ENCODE measurements at places on chromosomes 4 and X.
A peak's percentile ranks its signal among the peaks of the same experiment; 100 is the strongest.

DNA sequence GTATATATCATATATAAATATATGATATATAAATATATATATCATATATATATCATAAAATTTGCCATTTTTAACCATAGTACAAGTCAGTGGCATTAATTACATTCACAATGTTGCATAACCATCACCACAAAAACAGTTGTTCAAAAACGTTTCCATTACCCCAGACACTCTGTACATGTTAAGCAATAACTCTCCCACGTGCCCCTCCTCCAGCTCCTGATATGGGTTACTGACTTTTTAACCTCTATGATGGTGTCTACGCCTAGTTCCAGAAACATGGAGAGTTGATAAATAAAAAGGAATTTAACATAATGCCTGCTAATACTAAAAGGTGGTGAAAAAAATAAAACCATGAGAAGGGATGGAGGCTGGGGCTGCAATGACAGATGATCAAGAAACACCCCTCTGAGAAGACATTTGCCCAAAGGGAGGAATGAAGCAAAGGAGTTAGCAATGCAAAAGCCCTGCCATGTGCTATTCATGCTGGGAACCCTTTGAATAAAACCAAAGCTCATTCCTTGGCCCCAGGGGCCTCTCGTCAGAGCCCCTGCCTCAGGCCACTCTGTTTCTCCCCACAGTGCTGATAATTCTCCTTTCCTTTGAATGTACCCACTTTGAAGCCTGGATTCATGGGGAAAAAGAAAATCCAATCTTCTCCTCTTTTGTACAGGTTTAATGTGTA, 144.3 kb downstream of the NWD2 start:
- DNase-seq: peak; percentile 16

DNA sequence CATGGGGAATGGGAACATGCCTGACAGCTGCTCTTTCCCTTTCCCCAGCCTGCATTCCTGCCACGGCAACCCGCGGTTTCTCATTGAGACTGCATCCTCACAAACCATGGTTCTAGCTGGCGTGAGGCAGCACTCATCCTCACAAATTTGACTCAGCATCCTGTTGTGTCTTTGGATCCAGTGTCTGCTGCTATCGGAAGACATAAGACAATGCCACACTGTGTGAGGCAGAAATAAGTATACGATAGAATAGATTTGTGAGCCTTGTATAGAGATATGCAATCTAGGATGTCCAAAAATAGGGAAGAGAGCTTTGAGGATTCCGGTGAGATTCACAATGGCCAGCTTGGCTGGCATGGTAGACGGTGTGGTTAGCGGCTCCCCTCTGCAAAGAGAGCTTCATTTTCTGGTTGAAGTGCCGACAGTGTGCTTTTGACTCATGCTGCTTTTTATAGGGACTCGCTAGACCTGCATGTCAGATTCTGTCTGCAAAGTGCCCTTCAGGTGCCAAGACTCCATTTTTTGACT, 161.3 kb upstream of the PSAPL1 start:
- DNase-seq: no peak

DNA sequence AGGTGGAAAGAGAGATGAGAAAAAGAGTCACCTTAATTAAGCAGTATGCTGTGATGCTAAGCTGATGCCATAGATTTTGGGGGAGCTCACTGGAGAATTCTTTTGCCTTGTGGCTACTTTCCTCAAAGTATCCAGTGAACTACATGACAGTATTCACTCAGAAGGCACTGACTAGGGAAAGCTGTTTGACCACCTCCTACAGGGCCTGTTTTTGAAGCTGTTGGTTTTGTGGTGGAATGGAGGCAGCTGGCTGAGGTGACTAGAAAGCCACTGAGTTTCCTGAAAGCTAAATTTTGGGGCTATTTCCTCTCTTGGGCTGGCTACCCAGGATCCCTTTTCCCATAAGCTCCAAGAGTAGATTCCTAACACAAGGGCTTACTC, 124.8 kb upstream of the EOLA2 start:
- no peak for DNase-seq

DNA sequence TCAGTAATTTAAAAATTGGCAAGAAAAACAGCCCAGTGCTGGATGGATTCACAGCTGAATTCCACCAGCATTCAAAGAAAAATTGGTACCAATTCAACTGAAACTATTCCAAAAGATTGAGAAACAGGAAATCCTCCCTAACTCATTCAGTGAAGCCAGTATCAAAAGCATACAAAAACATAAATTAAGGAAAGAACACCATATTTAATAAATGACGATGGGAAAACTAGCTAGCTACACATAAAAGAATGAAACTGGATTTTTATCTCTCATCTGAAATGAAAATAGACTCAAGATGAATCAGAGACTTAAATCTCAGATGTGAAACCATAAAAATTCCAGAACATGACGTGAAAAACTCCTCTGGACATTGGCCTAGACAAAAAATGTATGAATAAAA, 516.8 kb upstream of the SPANXN1 start:
- DNase-seq: no peak

DNA sequence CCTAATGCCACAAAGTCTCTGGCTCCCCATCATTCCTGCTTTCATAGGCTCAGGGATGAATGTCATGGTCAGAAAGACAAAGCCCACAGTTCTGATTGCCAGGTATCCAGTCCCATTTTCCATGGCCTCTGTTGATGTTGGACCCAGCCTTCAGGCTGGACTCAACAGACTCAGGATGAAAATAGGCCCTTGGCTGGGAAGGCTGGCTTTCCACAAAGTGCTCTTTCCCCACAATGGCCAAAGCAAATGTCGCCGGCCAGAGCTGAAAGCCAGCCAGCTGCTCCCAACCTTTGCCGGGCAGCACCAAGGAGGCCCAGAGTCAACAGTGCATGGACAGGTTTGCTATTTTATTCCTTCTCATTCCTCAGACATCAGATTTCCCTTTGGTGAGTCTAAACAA, 430.1 kb upstream of the FGF16 start:
- DNase-seq: no peak

GRCh38 chr4:76105652-76106051, 31.1 kb downstream of the ART3 start:
- DNase-seq: no peak

GRCh38 chrX:46279214-46279924, 265.9 kb downstream of the ZNF674 start:
- no peak for DNase-seq

DNA sequence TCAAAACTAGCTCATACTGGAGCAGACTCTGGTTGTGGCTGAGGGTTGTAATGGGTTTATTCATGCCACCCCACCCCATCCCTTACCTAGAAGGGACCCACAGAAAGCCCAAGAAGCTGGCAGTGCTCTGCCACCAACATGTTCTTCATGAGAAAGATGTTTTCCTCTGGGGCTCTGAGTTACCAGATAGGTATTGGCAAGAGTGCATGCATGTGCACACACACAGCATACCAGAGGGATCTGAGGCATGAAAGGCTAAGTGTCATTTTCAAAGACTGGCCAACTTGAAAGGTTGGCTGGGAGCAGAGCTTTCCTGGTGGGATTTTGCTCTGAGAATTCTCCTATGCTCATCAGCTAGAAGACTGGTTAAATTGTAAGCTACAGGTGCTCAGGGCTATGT, 65.2 kb downstream of the PHOX2B start:
- no peak for DNase-seq

DNA sequence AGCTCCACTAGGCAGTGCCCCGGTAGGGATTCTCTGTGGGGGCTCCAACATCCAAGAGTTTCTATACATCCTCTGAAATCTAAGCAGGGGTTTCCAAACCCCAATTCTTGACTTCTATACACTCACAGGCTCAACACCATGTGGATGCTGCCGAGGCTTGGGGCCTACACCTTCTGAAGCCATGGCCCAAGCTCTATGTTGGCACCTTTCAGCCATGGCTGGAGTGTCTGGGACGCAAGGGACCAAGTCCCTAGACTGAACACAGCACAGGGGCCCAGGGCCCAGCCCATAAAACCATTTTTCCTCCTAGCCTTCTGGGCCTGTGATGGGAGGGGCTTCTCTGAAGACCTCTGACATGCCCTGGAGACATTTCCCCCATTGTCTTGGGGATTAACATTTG, 511.8 kb downstream of the TRAM1L1 start:
- no peak for DNase-seq

GRCh38 chr4:15729910-15730533, 27.2 kb downstream of the BST1 start:
- DNase-seq: no peak

GRCh38 chrX:129763666-129764065, 16.1 kb upstream of the SASH3 start:
- no peak for DNase-seq

- DNase-seq: peak; percentile 3
Measured at GRCh38 chrX:54043541-54044125, 640 bp downstream of the PHF8 start.

DNA sequence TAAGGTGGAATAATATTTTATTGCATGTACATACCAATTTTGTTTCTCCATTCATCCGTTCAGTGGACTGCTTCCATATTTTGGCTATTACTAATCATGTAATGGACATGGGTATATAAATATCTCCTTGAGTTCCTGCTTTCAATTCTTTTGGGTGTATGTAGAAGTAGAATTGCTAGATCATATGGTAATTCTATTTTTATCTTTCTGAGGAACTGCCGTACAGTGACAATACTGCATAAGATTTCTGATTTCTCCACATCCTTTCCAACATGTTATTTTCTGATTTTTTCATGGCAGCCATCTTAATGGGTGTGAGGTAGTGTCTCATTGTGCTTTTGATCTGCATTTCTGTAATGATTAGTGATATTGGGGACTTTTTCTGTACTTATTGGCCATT, 19.2 kb downstream of the ALPK1 start:
- no peak for DNase-seq

DNA sequence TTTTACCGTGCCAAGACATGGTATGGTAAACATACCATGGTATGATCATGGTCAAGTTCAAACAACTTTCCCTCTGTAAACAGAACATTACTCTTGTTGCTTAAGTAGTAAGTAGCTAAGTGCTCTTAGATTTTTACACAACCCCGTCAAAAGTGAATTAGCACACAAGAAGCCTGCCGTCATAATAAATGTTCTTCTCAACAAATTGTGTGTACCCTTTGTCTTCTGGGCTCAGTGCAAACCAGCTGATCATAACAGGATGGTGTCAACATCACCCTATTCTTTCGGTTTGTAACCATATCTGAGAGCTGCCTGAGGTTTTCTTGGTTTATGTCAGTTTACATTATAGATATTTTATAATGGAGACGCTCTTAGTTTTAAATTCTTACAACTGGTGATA, 28.8 kb downstream of the MSL3 start:
- no peak for DNase-seq

DNA sequence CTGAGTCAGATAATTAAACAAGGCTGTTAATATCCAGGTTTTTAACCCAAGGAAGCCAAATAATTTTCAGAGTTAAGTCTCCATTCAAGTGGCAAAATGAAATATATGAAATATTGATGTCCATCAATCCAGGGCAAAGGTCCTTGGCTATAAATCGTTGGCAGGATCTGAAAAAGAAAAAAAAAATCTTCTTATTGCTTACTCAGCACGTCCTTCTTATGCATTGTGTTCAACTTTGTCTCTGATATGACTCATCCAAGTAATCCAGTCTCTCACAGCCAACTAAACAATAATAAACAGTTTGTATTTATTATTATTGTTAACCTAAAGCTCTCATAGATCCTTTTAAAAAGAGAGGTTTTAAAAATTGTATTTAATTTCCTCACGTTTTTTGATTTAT, 851.2 kb downstream of the ADGRL3 start:
- no peak for DNase-seq

- peak; percentile 20 for DNase-seq
Measured at GRCh38 chr4:15719506-15719905, 16.6 kb downstream of the BST1 start.

DNA sequence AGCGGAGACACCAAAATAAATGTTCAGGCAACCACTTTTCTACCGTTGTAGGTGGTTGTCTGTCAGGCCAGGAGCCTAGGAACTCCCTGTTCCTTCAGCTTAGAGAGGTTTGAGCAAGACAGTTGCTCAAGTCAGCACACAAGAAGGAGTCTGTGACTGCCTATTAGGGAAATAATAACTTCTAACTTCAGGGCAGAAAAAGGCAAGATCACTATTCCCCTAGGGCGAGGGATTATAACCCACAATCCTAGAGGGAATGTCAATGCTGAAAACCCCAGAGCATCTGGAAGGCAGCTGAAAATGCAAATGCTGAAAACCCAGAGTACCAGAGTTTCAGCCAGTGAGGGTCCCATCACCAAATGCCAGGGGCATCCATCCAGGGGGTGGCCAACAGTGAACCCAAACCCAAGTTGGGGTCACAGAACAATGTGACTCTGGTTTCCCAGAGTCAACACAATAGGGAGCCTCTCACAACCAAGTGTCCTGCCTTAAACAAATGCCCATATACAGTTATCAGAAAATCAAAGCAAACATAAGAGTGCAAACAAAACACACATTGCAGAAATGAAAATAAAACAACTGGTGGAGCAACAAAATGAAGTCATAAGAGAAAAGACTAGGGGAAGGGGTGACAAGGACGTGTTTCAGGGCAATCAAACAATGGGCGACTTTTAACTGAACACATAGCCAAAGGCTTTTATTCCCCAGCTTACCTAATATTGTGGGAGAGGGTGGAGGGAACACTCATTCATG, 27.6 kb downstream of the MORF4L2 start:
- DNase-seq: no peak

DNA sequence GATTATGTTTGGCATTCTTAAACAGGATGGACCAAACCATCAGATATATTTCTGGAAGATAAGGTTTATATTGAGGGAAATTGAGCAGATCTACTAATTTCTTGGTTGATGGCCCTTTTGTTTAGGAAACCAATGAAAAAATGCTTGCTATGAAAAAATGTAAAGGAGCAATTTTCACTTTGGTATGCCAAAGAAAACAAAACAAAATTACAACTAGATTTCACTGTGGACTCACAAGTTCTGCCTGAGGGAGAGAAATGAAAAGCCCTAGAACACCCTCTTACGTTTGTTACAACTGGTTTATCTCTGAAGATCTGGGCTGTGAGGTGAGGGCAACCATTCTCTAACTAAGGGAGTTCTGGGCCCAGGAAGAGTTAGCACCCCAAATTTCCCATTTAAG, 122.5 kb upstream of the IL15 start:
- no peak for DNase-seq

GRCh38 chrX:41686788-41687187, 2.0 kb upstream of the GPR34 start:
- no peak for DNase-seq

DNA sequence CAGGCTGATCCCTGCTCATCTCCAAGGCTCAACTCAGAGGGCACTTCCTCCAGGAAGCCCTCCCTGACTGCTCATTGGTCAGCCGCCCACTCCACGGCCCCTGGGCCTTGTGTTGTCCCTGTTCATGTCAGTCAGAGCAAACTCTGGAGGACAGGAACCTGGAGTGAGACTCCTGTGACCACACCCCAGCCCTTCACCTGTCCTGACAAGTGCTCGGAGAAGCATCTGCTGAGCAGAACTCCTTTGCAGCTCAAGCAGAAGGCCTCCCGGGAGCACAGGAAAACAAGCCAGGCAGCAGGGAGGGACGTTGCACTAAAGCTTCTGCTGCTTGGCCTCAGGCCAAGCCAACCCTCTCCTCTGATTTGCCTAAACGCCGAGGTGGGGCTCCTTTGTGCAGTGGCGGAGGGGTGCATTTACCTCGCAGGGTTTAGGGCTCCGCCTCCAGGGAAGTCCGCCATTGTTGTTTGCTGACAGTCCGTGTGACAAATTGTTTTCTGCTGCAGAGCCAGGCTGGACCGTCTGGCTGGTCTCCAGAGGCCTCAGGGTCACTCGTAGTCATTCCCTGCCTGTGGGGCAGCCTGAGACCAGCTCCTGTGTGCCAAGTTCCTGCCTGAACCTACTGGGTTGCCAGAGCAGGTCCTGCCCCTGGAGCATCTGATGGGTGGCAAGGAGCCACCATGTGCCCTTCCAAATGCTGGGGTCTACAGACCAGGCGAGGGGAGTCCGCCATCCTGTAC, 61.8 kb downstream of the C4orf50 start:
- DNase-seq: no peak

GRCh38 chrX:137028699-137029098, 5.1 kb downstream of the GPR101 start:
- no peak for DNase-seq
